ENCODE measurements at places on chromosomes 3 and 15.
A peak's percentile ranks its signal among the peaks of the same experiment; 100 is the strongest.

DNA sequence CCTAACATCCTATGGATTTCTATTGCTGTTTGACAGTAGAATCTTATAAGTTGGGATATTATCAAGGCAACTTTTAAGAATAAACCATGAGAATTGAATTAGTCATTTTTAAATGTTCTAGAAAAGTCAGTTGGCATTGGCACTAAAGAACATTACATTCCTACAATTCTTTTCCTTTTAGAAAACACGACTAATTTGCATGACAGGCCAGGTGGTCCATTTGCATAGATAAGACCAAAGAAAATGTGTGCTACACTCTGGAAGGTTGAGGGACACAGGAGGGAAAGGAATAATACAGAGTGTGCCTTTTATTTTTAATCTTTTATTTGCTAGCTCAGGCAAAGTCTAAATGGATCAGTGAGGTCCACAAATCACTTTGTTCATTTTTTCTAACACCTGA lies 962.3 kb downstream of the EPHA3 start:
- no peaks in the 10 kb centered on the region for H3K36me3 ChIP-seq
- H3K4me3 ChIP-seq: no peak overlapping the region

- no peak overlapping the region for H3K27ac ChIP-seq
- no peak overlapping the region for H3K4me3 ChIP-seq
- H3K4me1 ChIP-seq: no peaks in the 10 kb centered on the region
- no peaks in the 10 kb centered on the region for H3K36me3 ChIP-seq
- H3K27me3 ChIP-seq: no peaks in the 10 kb centered on the region
These were observed 98.4 kb downstream of the NAALADL2 start for GRCh38 chr3:174957551-174958001.

GRCh38 chr3:40417845-40418543 lies 31.0 kb downstream of the ENTPD3 start:
- ATAC-seq: no peak
- no peaks in the 10 kb centered on the region for H3K27me3 ChIP-seq
- H3K4me1 ChIP-seq: no peaks in the 10 kb centered on the region
- no peak overlapping the region for H3K4me3 ChIP-seq

- H3K27ac ChIP-seq: no peak overlapping the region
- H3K4me1 ChIP-seq: no peaks in the 10 kb centered on the region
- no peak for ATAC-seq
- H3K4me3 ChIP-seq: no peak overlapping the region
- peaks cover 30% of the 10 kb centered on the region for H3K27me3 ChIP-seq
These were observed 165.2 kb downstream of the GOLGA6L4 start for GRCh38 chr15:84400820-84401219.

DNA sequence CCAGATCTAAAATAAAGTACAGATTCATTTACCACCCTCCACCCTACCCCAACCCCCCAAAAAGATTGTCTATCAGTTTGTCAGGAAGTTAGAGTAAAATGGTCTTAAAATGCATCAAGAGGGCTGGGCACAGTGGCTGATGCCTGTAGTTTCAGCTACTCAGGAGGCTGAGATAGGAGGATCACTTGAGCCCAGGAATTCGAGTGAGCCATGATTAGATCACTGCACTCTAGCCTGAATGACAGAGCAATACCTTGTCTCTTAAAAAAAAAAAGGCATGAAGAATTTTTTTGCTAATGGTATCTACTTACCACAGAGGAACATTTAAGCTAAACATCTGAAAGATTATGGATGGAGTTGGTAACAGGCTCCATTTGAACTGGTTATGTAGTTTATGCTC lies 71.0 kb downstream of the RBM6 start:
- H3K36me3 ChIP-seq: peaks cover 9% of the 10 kb centered on the region
- H3K4me3 ChIP-seq: no peak overlapping the region
- no peak for ATAC-seq
- peaks cover 3% of the 10 kb centered on the region for H3K4me1 ChIP-seq
- no peaks in the 10 kb centered on the region for H3K27me3 ChIP-seq

- no peaks in the 10 kb centered on the region for H3K36me3 ChIP-seq
- peaks cover 21% of the 10 kb centered on the region for H3K27me3 ChIP-seq
- peak; percentile 55 for ATAC-seq
- H3K4me3 ChIP-seq: no peak overlapping the region
- no peak overlapping the region for H3K27ac ChIP-seq
These were observed 7.7 kb downstream of the SLCO3A1 start for GRCh38 chr15:91861223-91861622.

- peaks cover 6% of the 10 kb centered on the region for H3K36me3 ChIP-seq
- H3K4me3 ChIP-seq: no peak overlapping the region
- H3K27ac ChIP-seq: peak overlapping the region; percentile 78
- no peak for ATAC-seq
- peaks cover 65% of the 10 kb centered on the region for H3K4me1 ChIP-seq
These were observed 72.5 kb downstream of the OSBPL10 start for GRCh38 chr3:31908391-31909097.

GRCh38 chr3:146881356-146881755 lies 276.2 kb upstream of the PLSCR5 start:
- no peak overlapping the region for H3K4me3 ChIP-seq
- no peaks in the 10 kb centered on the region for H3K36me3 ChIP-seq
- no peaks in the 10 kb centered on the region for H3K4me1 ChIP-seq
- ATAC-seq: no peak
- H3K27me3 ChIP-seq: no peaks in the 10 kb centered on the region

DNA sequence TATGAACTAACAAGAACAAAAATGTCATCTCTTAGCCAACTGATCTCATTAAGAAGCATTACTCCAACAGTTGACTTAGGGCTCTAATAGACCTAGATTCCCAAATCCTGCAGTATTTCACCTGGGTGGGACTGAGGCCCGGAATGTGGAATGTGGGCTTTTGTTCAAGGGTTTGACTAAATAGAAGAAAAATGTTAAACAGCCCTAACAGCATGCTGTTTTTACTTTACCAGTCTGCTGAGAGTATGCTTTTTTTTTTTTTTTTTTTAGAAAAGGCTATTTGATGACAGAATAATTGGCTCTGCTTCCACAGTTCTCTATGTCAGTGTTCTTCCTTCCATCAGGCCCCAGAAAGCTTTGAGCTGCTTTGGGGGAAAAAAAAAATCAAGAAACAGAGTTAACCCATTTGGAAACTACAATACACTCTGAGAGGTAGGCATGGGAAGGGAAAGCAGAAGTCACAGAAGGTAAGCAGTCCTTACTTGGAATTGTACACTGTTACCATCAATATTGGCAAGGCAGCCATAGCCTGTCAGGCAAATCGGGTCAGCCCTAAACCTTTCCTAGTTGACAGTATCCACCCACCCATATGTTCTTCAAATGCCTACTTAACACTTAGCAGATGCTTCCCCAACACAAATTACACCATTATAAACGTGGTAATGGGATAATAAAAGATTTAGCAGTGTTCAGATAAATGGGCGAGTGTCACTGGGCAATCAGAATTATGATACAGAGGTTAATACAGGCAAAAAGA lies 224.2 kb downstream of the CNTN3 start:
- no peak overlapping the region for H3K4me3 ChIP-seq
- no peaks in the 10 kb centered on the region for H3K27me3 ChIP-seq
- no peak overlapping the region for H3K27ac ChIP-seq
- no peak for ATAC-seq

- H3K27ac ChIP-seq: no peak overlapping the region
- no peaks in the 10 kb centered on the region for H3K36me3 ChIP-seq
- no peaks in the 10 kb centered on the region for H3K27me3 ChIP-seq
- ATAC-seq: no peak
- H3K4me3 ChIP-seq: no peak overlapping the region
These were observed 1359.8 kb downstream of the ZPLD1 start for GRCh38 chr3:103794656-103795055.

DNA sequence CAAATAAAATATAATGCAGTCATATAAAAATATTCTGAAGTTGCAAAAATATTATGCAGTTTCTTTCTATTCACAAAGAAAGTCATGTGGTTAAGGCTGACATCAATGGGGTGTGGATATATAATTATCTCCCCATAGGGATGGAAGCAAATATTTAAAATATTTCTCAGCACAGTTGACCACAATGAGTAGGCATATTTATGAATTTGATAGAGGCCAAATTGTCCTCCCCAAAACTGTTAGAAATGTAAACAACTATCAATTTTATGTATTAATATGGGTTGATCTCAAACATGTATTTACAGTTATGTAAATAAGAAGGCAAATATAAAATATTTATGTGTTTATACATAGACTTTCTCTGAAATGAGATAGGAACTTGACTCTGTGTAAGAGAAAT lies 246.0 kb upstream of the CBLB start:
- H3K36me3 ChIP-seq: no peaks in the 10 kb centered on the region
- ATAC-seq: no peak
- no peak overlapping the region for H3K4me3 ChIP-seq
- H3K4me1 ChIP-seq: peaks cover 10% of the 10 kb centered on the region
- no peak overlapping the region for H3K27ac ChIP-seq

DNA sequence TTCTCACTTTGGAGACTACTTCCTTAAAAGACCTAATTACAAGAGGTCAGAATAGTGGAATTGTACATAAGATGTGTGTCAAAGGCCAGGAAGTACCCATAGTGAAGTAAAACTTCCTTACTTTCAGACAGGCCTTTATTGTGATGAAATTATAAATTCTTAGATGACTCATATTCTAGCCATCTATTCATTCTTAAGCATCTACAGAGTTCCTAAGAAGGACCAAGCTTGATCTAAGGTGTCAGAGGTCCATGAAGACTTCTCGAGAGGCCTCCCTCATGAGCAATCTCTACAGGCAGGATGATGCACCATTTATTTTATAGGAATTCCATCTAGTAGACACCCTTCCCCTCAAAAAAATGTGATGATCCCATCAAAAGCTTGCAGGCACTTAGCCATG lies 493.3 kb downstream of the MAGI1 start:
- H3K27ac ChIP-seq: no peak overlapping the region
- no peak overlapping the region for H3K4me3 ChIP-seq
- H3K4me1 ChIP-seq: no peaks in the 10 kb centered on the region
- no peaks in the 10 kb centered on the region for H3K36me3 ChIP-seq
- H3K27me3 ChIP-seq: no peaks in the 10 kb centered on the region

GRCh38 chr15:97084650-97085049 lies 754.1 kb downstream of the NR2F2 start:
- no peak overlapping the region for H3K4me3 ChIP-seq
- no peaks in the 10 kb centered on the region for H3K27me3 ChIP-seq
- ATAC-seq: no peak
- H3K27ac ChIP-seq: no peak overlapping the region
- no peaks in the 10 kb centered on the region for H3K36me3 ChIP-seq

All from stimulated activated memory B cell treated with anti-CD40 and anti-IgM and Interleukin-4, amounts not matched to agents 10 μg/mL and 1 μg/mL and 100 μg/mL, for 72 hours (primary cell).